Germinal center (tissue), 1 donor: ENCODE measurements at places on chromosomes 2 and 18.

DNA sequence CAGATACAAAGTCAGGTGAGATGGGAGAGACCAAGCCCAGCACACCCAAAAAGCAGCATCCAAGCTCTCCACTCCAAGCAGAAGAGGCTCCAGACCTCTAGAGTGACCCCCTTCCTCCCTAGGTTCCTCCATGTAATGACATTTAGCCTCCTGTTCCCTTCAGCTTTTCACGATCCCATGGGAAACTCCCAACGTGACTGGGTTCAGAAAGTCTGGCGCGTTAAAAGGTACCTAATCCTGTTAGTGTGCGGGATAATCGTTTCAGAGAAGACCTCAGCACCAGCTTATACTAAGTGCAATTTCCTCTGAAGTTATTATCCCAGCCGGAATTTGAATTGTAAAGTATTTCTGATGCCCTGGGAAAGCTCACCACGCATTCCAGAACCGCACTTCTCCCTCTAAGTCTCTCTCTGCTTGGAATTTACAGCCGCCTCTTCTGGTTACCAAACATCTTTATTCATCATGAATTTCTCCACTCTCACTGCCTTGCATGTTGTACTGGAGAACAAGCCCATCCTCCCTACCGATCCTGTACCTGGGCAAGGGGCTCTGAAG is 46.9 kb downstream of the CCBE1 start:
- no peak for DNase-seq

- DNase-seq: no peak
These were observed 258.0 kb downstream of the GLI2 start for GRCh38 chr2:120993661-120994060.

GRCh38 chr18:46341986-46342525 is 237.9 kb downstream of the HAUS1 start:
- DNase-seq: no peak

DNA sequence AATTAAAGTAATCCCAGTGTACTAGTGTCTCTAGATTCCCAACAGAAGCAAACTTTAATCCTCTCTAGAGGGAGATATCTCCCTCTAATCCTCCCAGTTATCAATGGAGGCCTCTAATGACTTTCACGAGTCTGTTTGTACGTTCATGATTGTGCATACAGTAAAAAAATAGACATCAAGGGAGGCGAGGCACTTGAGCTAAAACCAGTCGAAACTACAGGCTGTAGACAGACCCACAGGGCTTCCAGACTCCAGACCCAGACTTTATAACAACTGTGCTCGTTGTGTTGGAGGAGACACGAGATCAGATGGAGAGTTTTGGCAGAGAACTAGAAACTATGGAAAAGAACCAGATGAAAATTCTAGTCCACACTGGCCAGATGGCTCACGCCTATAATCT is 7.0 kb downstream of the DGKD start:
- no peak for DNase-seq

DNA sequence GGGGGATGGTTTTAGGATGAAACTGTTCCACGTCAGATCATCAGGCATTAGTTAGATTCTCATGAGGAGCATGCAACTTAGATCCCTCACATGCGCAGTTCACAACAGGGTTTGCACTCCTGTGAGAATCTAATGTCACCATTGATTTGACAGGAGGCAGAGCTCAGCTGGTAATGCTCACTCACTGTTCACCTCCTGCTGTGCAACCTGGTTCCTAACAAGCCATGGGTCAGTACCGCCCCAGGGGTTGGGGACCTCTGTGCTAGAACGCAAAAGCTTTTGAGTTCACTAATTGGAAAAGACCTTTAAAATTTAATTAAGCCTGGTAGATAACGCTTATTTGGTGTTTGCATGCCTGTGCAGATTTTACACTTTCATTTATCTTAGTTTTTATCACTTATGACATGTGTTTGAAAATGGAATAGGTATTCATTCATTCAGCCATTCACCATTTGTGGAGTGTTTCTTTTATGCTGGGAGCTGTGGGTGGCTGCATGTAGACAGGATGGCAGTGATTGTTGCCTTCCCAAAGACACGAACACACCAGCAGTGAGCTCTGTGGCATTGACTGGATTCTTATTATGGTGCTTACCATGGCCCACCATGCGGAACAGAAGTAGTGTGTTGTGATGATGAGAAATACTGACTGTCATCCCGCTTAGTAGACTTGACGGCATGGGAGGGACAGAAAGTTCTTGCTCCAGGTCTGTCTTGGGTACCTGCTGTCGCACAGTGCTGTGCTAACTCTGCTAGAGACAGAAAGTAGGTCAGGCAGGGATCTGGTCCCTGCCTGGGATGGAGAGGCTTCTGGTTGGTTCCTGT is 6.4 kb downstream of the RAB31 start:
- no peak for DNase-seq

- no peak for DNase-seq
These were observed 168.0 kb upstream of the KLF7 start for GRCh38 chr2:207333599-207334300.
